ENCODE measurements at places on chromosomes 13 and 19.

GRCh38 chr13:106683179-106683578 is 115.2 kb upstream of the ARGLU1 start:
- no peak for DNase-seq

DNA sequence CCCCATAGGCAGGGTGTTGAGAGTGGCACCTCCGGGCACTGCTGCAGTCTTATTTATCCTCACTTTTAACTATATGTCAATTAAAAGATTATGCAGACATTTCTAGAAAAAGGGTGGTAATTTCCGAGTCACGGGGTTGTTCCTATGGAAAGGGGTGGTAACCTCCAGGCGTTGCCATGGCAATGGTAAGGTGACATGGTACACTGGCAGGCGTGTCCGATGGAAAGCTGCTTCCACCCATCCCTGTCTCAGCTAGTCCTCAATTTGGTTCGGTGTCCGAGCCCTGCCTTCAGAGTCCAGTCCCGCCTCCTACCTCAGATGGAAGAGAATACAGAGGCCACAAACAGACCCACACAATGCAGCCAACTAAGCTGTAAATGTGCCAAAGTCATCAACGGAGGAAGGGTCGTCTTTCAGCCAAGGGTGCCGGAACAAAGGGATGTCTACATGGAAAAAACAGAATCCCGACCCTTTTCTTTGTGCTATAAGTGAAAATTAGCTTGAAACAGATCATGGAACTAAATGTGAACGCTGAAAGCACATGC is 72.6 kb upstream of the C13orf46 start:
- DNase-seq: no peak

- no peak for DNase-seq
Measured at GRCh38 chr13:40452741-40453334, 213.6 kb downstream of the FOXO1 start.

GRCh38 chr13:97753942-97754670 is 199.4 kb upstream of the IPO5 start:
- DNase-seq: no peak

GRCh38 chr13:41658057-41658661 is 200.8 kb downstream of the RGCC start:
- no peak for DNase-seq

GRCh38 chr19:33468361-33469170 is 53.0 kb downstream of the PEPD start:
- no peak for DNase-seq

- DNase-seq: peak; percentile 62
Measured at GRCh38 chr13:31160857-31161556, 697 bp downstream of the HSPH1 start.

DNA sequence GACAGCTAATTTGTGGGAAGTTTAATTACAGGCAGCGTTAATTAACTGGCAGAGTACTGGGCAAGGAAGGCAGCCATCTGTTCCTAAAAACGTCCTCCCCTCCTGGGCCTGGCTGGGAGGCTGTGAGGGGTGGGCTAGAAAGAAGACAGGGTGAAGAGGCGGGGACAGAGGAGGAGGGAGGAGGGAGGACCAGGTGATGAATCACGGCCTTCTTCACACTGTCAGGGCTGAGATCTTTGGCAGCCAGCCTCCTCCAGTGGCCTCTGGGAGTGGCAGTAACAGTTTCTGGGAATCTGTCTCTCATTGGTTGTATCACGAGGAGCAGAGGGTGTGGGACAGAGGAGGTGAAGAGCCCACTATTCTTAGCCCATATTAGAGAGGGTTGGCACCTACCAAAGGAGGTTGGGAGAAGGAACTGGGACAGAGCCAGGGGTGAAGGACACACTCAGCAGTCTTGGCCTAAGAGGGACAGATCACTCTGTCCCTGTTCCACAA is 9.6 kb upstream of the ZNRF4 start:
- DNase-seq: no peak

DNA sequence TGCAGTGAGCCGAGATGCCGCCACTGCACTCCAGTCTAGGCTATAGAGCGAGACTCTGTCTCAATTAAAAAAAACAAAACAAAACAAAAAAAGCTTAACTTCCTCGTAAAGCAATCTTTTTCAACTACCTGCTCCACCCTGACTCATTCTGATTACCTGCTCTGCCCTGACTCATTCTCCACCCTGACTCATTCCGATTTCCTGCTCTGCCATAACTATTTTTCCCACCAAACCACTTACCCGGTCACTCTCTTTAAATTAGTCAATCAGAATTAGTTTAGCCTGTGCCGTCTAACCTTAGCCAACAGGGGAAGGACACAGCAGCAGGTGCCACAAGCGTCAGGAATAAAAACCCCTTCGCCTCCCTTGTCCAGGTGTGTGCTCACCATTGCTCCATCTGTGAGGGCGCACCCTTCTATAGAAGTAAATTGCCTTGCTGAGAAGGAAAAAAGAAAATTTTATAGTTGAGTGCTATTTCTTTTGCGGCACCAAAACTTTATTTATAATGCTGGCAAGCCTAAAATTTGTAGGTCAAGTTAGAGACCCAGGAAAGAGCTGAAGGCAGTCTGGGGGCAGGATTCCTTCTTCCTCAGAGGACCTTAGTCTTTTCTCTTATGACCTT is 1.7 kb upstream of the IFT88 start:
- DNase-seq: no peak

DNA sequence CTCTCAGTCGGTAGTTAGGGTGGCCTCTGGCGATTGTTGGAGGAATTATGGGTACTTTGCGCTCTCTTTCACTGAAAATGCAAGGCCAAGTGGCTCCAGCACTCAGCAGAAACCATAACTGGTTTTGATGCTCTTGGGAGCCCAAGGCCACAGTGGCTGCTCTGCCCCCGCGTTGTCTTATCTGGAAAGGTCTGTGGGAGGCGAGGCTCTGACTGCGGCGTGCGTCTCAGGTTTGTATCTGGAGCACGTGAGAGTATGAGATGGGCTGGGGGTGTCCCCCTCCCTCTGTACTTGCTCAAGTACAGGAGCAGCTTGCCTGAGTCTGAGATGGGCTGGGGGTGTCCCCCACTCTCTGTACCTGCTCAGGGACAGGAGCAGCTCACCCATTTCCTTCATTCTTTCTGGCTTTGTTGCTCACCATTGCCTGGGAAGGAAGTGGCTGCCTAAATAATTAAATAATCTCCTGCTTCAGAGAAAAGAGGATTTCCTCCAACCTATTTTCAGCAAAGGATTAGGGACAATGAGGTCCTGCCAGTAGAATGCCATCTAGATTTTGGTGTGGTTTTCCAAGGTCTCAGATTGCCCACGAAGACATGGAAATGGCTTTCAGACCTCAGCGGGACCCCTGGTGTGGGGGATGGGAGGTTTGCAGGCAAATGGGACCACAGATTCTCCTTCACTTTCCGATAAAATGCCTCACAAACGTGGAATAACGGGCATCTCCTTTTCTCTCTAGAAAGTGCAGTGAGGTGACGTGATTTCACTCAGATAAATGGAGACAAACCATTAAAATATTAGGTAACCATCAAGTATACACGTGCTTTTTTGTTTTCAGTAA is 14.7 kb downstream of the ATP11A start:
- no peak for DNase-seq

- peak; percentile 81 for DNase-seq
Measured at GRCh38 chr19:4636151-4636717, 3.1 kb upstream of the TNFAIP8L1 start.

DNA sequence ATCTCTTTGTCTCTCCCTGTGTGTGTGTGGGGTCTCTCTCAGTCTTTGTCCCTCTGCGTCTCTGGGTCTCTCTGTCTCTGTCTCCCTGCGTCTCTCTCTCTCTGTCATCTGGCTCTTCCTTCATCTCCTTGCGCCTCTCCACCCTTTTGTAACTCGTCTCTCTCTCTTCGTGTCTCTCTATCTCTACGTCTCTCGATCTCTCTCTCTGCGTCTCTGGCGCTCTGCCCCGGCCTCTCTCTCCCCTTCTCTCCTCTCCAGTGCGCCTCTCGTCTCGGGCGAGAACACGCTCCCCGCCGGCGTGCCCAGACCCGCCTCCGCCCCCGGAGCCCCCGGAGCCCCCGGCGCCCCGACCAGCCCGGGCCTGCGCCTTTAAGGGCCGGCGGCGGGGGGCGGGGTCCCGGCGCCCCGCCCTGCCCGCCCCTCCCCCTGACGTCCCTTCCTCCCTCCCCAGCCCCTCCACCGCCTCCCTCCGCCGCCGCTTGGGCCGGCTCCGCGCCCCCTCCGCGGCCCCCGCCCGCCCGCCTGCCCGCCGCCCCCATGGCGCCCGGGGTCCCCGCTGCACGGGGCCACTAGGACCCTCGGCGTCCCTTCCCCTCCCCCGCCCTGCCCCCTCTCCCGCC is at the start of gene MARK4:
Gene MARK4 (plus strand): TSS at position 440 of the 620 bp plus-strand sequence. CDS start 318 bp downstream, outside the sequence.
- DNase-seq: peak; percentile 57

DNA sequence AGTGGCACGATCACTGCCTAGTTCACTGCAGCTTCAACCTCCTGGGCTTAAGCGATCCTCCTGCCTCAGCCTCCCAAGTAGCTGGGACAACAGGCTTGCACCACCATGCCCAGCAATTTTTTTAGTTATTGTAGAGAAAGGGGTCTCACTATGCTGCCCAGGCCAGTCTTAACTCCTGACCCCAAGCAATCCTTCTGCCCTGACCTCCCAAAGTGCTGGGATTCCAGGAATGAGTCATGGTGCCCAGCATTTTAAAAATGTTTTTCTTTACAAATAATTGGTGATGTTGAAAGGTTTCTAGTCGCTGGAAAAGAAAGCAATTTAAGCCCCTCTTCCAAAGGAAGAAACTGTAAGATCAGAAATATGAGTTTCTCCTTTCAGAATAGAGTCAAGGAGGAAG is 19.4 kb downstream of the DYRK1B start:
- DNase-seq: no peak

DNA sequence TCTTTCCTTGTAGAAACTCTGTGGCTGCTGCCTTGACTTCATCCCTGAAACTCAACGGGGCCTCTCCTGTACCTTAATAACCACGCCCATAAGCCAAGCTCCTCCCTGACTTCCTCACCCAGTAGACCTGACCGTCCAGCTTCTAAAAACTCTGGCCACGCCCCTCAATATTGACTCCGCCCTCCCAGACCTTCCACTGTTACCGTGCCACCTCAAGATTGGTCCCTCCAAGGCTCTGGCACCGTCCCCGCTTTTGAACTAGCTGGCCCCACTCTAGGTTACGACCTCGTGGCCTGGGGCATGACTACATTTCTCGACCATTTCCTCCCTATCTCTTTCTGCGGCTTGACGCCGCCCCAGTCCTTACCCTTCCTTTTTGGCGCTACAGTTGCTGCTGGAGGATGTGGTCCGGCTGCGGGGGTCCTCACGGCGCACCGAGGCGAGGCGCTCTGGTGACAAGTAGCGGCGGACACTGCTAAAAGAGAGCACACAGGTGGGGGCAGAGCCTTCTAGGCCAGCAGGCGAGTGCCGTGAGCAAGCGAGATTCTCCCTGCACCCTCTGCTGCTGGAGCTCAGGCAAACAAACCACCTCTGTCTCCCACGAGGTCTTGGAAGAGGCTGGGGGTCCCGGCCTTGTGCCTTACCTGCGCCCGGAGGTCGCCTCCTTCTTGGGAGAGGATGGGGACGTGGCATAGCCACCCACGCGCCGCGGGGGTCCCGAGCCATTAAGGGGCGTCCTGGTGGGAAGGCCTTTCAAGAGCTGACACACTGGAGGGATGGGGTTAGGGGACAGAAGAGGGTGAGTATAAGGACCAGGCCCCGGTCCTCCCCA is 2.3 kb upstream of the EML2 start:
- DNase-seq: peak; percentile 77

GRCh38 chr13:73991384-73991783 is 142.8 kb downstream of the KLF12 start:
- DNase-seq: no peak

- DNase-seq: no peak
Measured at GRCh38 chr13:52926971-52927370, 78.5 kb upstream of the PCDH8 start.

- no peak for DNase-seq
Measured at GRCh38 chr13:86572115-86572514, 772.9 kb upstream of the SLITRK6 start.

- no peak for DNase-seq
Measured at GRCh38 chr13:34035676-34036325, 217.9 kb downstream of the RFC3 start.

DNA sequence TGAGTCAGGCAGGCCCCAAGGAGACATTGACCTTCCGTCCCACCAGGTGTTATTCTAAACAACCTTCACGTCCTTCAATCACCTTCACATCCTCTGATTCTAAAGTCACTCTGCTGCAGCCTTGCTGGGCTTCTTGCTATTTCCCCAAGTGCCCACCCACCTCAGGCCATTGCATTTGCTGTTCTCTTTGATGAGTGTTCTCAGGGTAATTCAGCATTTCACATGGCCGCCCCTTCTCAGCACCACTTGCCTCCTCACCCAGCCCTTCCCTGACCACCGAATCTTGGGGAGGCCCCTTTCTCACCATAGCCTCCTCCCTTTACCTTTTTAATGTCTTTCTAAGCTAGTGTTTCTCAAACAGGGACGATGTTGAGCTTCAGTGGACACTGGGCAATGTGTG is 4.6 kb downstream of the ZNF805 start:
- no peak for DNase-seq

- DNase-seq: no peak
Measured at GRCh38 chr13:60369242-60369641, 27.8 kb upstream of the TDRD3 start.

- no peak for DNase-seq
Measured at GRCh38 chr13:35814605-35815011, 316.6 kb downstream of the DCLK1 start.

DNA sequence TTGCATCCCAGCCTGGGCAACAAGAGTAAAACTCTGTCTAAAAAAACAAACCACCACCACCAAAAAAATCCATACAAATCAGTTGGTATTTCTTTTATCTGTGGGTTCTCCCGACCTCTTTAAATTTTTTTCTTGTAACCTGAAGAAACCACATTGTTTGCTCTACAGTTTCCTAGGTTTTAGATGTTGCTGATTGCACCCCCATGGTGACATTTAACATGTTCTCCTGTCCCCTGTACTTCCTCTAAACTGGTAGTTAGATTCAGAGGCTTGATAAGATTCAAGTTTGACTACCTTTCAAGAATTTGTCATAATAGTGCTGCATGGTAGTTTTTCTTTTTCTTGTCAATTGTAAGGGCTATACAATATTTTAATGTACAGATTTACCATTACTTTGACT is 24.0 kb downstream of the ALG5 start:
- no peak for DNase-seq

Data from stimulated activated CD4-positive, alpha-beta T cell treated with anti-CD3 and anti-CD28 coated beads, Interleukin-12 subunit alpha, Interleukin-12 subunit beta, amount 100 ng/mL, for 4 hours (primary cell).